ENCODE measurements at places on chromosomes 13 and 19. TPM values are rescaled to one million over a fixed set of nuclear protein-coding genes. Genes with fewer than 3 reads are reported as not detected.

DNA sequence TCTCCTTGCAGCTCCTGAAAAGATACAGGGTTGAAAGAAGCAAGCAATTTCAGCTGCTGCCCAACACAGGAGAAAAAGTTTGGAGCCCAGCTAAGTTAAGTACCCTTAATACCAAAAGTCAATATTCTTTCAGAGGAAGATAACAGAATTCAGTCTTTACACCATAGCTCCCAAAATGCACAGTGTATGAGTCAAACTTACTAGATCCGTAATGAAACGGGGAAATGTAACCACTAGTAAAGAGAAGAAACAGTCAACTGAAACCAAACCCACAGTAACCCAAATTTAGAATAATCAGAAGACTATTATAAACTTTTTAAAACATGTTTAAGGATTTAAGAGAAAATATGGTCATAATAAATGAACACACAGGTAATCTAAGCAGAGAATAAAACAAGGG is 45.2 kb downstream of the SUCLA2 start:
- H3K36me3 ChIP-seq, result peaks cover 5% of the 10 kb centered on the region
- H3K27me3 ChIP-seq, result no peaks in the 10 kb centered on the region
- no peak overlapping the region for H3K4me3 ChIP-seq
- no peak for DNase-seq
- H3K4me1 ChIP-seq, result no peaks in the 10 kb centered on the region

DNA sequence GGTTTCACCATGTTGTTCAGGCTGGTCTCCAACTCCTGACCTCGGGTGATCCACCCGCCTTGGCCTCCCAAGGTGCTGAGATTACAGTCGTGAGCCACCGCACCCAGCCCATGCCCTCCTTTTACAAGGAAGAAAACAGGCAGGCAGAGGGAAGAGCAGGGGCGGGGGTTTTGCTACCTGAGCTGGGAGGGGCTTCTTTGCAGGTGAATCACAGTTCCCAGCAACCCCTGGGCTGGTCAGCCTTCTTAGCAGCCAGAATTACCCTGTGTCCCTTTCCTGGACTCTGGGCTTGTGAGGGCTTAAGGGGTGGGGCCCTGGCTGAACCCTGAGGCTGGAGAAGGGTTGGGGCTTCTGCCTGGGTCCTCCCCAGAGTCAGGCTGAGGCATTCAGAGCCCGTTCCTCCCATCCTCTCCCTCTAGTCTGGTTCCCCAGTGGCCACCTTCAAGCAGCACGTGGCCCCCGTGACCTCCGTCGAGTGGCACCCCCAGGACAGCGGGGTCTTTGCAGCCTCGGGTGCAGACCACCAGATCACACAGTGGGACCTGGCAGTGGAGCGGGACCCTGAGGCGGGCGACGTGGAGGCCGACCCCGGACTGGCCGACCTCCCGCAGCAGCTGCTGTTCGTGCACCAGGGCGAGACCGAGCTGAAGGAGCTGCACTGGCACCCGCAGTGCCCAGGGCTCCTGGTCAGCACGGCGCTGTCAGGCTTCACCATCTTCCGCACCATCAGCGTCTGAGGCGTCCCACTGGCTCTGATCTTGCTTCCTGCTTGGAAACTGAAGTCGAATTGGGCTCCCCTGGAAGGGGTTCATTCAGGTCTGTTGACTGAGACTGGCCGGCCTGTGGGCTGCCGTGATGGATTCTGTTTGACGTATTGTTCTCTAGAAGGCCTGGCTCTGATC is 2.8 kb upstream of the KCNJ14 start:
- no peak overlapping the region for H3K27ac ChIP-seq
- H3K4me3 ChIP-seq, result no peak overlapping the region
- H3K4me1 ChIP-seq, result no peaks in the 10 kb centered on the region
- DNase-seq, result no peak
- H3K27me3 ChIP-seq, result no peaks in the 10 kb centered on the region

TMEM221 gene
- not detected for total RNA-seq

- no peaks in the 10 kb centered on the region for H3K27me3 ChIP-seq
- no peak overlapping the region for H3K27ac ChIP-seq
- H3K4me3 ChIP-seq, result no peak overlapping the region
- no peak for DNase-seq
Observed at GRCh38 chr13:90534617-90535370, 812.7 kb upstream of the MIR17HG start.

ZNF665 gene
- total RNA-seq, result 3.0 TPM

ACP5 gene
- 0.28 TPM for total RNA-seq

DACH1 gene
- not detected for total RNA-seq

Data from IMR-90 (cell line).